ENCODE measurements at places on chromosomes 7 and 10.

DNA sequence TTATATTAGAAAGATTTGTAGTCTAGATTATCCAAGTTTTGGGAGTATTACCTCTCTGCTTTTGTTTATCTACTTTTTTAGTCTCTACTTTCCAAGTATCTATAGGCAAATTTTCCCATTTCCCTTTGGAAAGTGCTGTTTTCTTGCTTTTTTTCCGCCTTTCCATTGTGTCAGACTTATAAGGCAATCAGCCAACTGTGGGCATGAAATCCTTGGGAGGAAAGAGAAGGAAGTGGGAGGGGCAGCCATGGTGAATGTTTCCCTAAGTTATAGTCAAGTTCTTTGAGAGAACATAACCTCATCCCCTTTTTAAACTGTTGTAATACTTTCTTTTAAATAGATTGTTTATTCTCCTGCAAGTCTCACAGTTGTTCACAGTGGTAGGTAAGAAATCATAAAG lies 52.6 kb downstream of the PTEN start:
- DNase-seq = peak; percentile 48

DNA sequence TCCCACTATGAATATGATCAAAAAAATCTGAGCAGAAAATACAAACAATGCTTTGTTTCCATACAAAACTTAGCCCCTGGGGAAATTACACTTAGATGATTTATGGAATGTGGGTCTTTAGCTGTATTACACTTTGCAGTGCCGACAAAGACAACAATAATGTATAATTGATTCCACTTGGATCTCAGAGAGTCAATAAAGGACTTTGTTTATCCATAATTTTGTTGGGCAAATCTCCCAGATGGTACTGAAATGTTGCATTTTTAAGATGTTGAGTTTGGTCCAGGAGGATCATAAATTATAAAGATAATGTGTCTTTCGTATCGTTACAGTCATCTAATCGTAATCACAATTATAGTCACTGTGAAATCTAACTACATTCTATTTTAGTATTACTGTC lies 66.9 kb upstream of the DOCK1 start:
- no peak for DNase-seq

- no peak for DNase-seq
Measured at GRCh38 chr10:80871083-80871482, 333.4 kb downstream of the SH2D4B start.

DNA sequence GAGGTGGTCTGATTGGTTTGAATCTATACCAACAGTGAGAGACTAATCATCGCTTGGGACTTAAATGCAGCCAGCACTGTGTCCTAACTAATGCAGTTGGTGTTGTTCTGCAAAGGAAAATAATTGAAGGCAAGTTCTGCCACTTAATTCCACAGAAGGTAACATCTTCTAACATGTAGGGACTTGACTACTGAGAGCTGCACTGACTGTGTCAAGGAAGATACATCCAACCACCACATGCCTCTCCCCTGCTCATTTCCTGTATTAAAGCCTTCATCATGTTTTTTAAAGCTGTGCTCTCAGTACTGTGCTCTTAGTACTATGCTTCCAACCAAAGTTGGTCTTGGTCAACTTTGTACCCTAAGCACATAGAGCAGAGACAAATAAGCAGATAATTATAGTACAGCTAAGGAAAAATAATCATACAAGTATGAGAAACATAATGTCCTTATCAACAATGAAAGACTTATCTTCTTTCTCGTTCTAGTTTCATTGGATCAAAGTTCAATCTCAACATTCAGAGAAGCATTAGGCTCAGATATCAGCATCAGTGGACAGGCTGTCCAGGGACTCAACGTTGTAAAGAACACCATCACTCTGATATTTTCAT lies 2.8 kb upstream of the CYP3A4 start:
- DNase-seq = no peak

- no peak for DNase-seq
Measured at GRCh38 chr7:105803429-105803736, 73.0 kb downstream of the ATXN7L1 start.

DNA sequence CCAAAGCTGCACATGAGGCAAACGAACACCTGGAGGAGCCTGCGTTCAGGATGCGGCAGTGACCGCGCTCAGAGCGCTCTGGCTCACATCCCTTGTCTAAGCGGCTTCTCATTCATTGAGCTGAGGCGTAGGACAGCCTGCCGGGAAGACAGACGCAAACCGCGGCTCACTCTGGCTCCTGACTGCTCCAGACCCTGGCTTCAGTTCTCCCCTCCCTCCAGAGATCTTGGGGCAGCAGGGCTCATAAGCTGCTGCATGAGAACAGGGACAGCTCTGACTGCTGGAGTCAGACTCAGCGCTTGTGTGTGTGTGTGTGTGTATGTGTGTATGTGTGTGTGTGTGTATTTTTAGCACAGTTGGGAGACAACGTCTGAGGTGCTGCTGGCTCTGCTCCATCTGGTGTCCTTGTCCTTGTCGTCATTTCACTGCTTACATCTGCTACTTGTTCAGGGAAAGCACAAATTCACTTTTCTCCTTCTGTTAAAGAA lies 15.8 kb upstream of the LYZL2 start:
- DNase-seq = no peak

DNA sequence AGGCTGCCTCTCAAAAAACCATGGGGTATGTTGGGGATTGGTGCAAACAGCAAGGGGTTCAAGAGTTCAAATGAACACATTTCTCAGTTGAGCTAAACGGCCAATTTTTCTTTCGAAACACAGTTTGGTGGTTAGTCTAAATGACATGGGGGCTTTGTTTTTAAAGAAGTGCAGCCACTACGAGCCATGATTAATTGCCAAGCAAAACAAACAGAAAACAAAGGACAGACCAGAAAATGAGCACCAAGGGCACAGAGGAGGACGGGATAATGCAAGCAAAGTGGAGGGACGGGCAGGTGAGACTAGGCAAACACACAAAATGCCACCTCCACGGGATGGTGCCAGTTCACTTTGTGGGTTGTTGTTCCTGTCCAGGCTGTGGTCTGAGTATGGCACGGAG lies 64.5 kb upstream of the PDLIM1 start:
- no peak for DNase-seq

GRCh38 chr7:134153493-134154136 lies 26.5 kb downstream of the LRGUK start:
- no peak for DNase-seq

GRCh38 chr10:71404503-71405295 lies 8.0 kb downstream of the CDH23 start:
- DNase-seq = no peak

DNA sequence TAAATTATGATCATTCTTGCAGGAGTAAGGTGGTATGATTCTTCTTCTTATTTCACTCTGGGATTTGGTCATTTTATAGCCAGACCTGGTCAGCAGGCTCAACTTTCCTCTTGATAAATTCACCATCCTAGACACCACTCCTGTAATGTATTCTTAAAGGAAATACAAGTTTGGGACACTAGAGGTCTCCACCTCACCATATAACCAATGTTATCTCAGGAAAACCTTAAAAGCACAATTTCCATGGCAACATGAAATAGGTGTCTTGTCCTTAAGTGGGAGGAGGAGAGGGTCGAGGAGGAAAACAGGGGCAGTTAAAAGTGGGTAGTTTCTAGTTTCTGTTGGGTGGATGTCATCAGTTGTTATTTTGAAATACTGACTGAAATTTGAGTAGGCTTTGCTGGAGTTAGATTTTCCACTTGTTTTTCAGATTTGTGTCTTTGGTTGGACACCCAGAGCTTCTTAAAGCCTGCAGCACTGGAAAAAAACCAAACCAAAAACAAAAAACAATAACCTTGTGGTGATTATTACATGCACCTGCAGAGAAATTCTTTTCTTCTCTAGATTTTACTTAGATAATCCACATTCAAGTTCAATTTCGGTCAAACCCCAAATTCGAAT lies 163.1 kb downstream of the PRKCQ start:
- DNase-seq = peak; percentile 80

- no peak for DNase-seq
Measured at GRCh38 chr7:157358041-157358752, 21.4 kb downstream of the DNAJB6 start.

- DNase-seq = no peak
Measured at GRCh38 chr7:102021841-102022618, 204.6 kb downstream of the CUX1 start.

Data from suppressor macrophage treated with lipopolysaccharide for 1 hour (primary cell).